Stimulated activated CD4-positive, alpha-beta T cell treated with anti-CD3 and anti-CD28 coated beads, TNF-alpha, amount 100 ng/mL, for 1 hour (primary cell): ENCODE measurements at places on chromosomes 13 and 19.

DNA sequence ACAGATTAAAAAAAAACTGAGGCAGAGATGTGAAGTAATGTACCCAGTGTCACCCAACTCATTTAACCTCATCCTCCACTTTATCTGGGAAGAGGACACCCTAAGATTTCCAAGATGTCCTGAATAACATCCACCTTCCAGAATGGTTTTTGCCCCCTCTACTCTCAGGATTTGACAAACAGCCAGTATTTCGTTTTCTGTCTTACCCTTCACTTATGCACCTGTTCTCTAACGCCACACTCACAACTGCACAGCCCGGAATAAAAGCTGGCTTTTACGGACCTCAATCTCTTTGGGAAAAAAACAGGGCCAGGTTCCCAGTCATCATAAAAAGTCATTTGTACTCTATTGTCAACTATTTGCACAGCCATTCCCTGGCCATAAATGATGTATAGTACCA lies 21.2 kb upstream of the CEACAM6 start:
- no peak for DNase-seq

DNA sequence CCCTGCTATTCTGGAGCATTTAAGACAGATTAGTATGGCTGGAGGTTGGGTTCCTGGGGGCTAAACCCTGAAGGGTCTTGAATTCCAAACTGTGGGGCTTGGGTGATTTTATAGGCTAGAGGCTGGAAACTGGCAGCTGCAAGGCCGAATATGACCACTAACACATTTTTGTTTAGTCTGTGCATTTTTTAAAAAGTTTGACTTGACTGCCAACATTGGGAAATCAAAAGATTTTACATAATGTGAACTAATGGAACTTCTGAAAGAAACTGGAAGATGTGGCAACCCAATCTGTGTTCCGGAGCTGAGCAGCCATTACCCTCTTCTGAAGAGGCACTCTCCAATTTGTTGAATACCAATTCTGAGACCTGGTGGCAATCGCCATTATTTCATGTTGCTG lies 5.1 kb downstream of the ZNF784 start:
- no peak for DNase-seq

DNA sequence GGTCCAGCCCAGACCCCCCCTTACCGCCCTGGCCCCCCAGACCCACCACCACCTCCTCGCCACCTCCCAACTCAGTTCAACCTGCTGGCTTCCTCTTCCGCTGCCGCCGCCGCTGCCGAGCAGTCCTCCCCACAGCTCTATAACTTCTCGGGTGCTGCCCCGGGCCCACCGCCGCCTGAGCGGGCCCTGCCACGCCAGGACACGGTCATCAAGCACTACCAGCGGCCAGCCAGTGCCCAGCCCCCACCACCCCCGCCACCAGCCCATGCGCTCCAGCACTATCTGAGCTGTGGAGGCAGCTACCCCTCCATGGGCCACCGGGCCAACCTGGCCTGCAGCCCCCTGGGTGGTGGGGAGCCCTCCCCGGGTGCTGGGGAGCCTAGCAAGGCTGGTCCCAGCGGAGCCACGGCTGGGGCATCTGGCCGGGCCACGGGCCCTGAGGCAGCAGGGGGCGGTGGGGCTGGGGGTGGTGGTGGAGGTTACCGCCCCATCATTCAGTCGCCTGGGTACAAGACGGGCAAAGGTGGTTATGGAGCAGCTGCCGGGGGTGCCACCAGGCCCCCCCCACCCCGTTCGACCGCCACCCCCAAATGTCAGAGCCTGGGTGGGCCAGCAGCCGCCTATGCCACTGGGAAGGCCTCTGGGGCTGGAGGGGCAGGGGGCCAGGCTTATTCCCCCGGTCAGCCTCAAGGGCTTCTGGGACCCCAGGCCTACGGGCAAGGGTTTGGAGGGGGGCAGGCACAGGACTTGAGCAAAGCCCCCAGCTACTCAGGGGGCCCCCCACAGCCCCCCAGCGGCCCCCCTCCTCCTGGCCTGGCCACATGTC lies 4.2 kb downstream of the PRR12 start:
- no peak for DNase-seq

GRCh38 chr13:68428292-68428691 lies 1198.2 kb upstream of the PCDH9 start:
- no peak for DNase-seq

DNA sequence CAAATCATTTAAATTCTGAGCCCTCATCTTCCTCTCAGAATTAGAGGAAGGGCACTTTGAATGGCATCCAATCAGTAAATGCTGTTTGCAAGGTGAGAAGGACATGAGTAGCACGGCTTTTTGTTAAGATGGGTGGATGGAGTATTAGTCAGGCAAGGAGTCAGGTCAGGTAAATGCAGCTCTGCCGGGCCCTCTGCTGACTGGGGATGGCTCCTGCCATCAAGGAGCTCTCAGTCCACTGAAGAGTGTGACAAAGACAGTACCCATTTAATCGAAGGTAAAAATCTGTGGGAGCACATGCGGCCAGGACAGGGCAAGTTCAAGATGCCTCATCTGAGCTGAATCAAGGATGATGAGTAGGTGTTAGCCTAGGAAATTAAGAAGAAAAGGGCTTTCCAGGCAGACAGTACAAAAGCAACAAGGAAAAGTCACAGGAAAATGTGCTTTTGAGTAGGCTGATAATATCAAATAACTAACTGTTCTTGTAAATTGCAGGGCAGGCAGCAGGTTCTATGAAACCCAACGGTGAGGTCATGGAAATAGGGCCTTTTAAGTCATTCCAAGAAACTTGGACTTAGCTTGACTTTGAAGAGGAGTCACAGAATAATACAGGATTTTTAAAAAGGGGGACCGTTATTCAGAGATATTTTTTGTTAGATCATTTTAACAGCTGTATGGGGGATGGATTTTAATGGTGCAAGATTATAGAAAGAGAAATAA lies 670.5 kb upstream of the ARGLU1 start:
- no peak for DNase-seq

DNA sequence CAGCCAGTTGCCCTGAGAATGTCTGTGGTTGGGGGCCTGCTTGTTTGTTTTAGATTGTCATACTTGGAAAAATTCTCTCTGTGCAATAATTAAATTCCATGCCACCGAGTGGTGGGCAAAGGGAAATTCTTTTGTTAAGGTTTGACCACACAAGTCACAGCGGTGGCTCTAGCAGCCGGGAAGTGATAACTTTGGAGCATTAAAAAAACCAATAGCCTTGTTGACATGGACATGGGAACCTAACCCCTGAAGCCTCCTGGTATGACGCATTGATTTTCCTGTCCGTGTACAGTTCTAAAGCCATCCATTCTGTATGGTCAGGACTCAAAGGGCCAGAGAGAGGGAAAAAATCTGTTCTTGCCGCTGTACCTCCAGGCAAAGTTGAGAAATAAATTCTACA lies 384.9 kb upstream of the ZNF507 start:
- DNase-seq, result no peak
